ENCODE measurements at places on chromosomes 13 and 19.

GRCh38 chr19:32881766-32882165 lies 12.2 kb upstream of the SLC7A9 start:
- DNase-seq, result no peak

DNA sequence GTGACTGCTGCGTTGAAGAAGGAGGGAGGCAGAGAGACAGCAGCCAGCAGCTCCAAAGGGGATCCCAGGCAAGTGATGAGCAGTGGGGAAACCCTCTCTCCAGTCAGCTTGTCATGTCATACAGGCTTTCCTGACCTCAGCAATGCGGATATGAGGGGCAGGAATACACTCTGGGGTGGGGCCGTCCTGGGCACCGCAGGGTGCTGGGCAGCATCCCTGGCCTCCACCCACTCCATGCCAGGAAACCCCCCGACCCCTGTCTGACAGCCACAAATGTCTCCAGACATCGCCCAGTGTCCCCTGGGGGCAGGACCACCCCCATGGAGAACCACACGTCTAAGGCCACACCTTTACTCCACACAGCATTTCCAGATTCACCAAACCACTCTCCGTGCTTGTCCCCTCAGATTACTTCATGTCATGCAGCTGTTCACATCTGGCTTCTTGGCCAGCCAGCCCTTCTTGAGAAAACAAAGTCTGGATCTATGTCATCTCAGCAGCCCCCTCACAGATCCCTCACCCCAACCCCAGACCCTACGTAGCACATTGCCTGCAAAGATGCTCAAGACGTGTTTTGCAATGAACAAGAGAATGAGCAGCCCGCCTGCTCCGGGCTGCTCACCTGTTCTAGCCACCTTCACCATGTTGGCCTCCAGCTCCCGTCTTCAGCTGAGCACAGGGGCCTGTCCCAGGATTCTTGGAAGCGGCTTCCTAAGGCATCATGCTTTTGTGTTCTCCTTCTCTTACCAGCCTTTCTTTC lies 46.5 kb downstream of the RFX2 start:
- no peak for DNase-seq

- DNase-seq, result peak; percentile 41
Observed at GRCh38 chr19:52270266-52270885, 989 bp downstream of the ZNF766 start.

DNA sequence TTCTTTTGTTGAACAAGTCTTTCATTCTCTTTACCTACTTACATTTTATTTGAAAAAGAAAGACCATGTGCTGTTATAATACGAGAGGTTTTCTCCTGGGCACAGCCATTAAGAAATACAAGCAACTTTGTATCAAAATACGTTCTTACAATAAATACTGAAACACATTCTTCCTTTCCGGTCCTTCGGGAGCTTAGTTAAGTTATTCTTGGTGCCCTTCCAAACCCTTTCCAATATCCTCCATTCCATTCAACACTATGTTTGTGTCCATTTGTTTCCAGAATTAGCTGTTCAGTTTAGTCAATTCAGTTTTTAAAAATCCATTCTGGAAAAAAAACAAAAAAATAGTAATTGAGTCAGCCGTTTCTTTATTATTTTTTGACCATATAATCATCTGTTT lies 746.8 kb upstream of the SLC10A2 start:
- DNase-seq, result no peak

DNA sequence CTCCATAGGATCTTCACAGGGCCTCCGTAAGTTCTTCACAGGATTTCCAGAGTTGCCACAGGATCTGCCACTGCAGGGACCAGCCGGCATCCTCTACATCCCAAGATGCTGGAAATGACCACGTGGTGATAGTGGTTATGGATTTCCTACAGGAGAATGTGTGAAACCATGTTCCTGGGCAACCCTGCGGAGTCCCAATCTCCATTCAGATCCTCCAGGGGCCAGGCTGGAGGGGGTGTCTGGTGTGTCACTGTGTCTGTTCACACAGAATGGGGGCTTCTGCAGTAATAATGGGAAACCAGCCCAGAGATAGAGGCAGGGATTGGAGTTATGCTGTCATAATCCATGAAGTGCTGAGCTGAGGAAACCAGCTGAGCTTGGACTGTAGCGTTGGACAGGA lies 8.6 kb downstream of the LILRA6 start:
- no peak for DNase-seq

- DNase-seq, result no peak
Observed at GRCh38 chr13:113604186-113604585, 19.6 kb downstream of the TFDP1 start.

DNA sequence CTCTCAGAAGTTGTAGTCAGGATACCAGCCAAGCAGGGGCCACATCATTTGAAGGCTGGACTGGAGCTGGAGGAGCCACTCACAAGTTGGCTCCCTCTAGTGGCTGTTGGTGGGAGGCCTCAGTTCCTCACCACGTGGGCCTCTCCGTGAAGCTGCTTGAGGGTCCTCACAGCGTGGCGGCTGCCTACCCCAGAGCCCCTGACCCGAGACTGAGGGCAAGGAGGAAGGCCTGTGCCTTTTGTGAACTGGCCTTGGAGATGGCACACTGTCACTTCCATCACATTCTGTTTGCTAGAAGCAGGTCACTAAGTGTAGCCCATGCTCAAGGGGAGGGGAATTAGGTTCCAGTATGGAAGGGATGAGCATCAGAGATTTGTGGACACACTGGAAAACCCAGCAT lies 14.6 kb downstream of the GNA11 start:
- DNase-seq, result peak; percentile 12

DNA sequence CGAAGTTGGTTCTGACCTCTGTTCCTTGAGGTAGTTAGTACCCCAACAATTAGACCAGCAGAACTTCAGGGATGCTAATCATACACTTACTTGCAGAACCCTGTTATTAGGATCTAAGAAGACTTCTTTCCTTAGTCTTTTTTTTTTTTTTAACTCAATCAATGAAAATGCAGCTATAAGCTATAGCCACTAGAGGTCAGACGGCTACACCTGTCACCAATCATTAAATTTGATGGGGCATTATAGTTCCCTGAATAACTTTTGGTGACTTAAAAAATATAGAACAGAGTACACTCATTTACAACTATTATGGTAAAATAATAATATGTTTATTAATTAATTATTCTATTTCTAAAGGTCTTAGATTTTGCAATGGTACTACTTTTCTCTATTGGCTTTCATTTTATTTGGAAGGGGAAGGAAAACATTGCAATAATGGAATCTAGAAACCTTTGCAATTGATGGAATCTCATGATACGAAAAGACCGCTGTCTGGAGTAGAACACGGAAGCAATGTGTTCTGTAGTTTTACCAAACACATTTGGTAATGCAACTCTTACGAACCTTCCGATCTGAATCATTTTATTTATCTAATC lies 483.2 kb downstream of the DIAPH3 start:
- DNase-seq, result peak; percentile 17

GRCh38 chr13:29756506-29756905 lies 93.9 kb downstream of the UBL3 start:
- DNase-seq, result no peak

DNA sequence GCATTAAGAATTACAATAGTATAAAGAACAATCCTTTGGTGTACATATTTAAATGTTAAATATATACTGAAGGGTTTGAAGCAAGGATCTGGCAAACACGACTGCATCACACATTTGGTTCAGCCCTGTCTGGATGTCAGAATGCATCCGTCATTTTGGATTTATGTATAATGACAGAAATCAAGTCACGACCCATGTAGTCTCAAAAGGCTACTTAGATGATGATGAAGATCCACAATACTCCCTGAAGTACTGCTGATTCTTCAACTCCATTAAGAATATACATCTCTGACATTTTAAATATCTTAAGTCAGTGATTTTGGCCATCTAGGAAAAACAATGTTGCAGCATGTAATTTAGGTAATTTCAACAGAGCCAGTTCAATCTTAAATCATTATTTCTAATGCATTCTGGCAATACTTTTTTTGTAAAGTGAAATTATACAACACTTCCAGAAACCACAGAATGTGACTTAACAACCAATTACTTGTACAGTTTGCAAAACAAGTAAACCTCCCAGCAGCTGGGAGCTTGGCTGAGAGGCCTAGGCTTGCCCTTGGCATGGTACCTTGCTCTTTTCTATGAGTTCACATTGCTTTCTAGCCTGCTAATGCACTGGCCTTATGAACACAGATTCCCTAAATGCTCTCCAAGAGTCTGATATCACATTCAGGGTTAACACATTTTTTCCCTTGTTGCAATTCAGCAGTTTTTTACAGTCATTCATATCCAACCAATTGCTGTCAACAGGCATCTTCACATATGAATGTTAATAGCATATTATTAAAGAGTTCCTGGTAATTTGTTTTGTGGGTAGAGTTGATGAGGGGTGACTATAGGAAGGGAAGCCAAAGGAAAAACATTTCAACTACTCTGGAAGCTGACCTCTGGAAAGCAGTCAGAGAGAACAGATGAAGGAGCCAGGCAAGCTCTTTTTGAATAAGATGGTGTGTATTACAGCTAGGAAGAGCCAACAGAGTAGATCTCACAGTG lies 175.2 kb downstream of the ENOX1 start:
- DNase-seq, result no peak

DNA sequence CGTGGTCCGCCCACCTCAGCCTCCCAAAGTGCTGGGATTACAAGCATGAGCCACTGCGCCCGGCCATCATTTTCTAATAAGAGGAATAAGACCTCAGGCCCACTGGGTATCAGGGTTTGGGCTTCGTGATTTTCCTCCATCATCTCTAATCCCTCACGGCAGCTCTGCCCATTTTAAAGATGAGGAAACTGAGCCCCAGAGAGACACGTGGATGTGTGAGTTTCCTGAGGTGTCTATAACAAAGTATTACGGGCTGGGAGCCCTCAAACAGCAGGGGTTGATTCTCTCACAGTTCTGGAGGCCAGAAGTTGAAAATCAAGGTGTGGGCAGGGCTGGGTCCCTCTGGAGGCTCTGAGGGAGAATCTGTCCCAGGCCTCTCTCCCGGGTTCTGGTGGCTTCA lies 33.7 kb downstream of the MYO9B start:
- no peak for DNase-seq

GRCh38 chr19:12052497-12053169 lies at the start of gene ZNF878:
TSS of gene ZNF878 (minus strand) at chr19:12052961. CDS start at chr19:12052801, 160 bp downstream.
- peak; percentile 88 for DNase-seq

DNA sequence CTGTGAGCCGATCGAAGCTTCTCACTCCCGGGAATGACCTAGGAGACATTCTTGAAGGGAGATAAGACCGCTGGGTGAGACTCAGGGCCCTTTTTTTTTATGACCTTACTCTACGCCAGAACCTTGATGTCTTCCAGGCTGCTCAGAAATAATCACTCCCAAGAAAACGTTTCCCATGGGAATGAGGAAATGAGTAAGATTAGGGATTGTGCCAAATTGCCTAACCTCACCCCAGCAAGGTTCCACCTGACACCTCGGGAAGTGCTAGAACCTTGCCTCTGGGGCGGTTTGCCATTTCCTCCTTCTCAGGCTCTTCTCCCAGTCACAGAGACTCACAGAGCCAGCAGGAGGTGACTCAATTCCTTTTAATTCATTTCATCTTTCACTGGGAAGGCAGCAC lies 2.3 kb downstream of the SLC46A3 start:
- no peak for DNase-seq

DNA sequence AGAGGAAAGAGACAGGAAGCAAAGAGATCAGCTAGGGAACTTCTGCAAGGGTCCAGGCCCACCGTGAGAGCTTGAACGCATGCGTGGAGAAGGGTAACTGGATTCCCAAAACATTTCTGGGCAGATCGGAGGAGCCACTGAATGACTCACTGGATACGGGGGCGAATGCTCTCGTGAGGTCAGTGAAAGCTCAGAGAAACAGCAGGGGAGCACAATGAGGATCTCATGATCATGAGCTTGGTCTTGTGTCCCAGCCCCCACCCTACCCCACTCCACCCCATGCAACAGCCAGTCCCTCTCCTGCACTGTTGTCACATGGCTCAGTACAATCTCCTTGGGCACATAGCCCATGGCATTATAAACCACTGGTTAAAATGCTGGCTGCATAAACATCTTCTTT lies 40.6 kb downstream of the DCLK1 start:
- DNase-seq, result no peak

DNA sequence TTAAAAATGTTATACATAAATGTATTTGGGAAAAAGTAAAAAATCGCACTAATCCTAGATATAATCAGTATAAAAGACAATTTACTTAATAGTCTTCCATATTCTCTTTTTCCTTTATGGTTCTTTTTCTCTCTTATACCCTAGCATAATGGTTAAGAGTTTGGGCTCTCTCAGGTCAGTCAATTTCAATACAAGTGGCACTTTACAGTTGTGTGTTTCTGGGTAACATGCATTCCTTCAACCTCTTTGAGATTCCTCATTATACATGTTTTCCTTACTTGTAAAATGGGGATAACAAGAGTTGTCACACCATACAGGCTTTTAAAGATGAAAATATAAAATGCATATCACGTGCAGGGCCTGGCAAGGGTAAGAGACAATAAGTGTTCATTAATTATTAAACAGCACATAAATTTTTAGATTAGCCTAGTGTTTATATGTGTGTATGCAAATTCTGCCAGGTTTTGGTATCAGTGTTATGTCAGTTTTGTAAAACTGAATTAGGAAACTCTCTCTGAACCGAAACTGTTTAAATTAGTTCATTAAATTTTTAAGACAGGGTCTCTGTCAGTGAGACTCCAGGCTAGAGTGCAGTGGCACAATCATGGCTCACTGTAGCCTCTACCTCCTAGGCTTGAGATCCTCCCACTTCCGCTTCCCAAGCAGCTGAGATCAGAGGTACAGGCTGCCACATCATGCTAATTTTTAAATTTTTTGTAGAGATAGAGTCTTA lies 49.8 kb downstream of the ELF1 start:
- no peak for DNase-seq

GRCh38 chr13:25795277-25795676 lies 256.5 kb downstream of the SHISA2 start:
- no peak for DNase-seq

DNA sequence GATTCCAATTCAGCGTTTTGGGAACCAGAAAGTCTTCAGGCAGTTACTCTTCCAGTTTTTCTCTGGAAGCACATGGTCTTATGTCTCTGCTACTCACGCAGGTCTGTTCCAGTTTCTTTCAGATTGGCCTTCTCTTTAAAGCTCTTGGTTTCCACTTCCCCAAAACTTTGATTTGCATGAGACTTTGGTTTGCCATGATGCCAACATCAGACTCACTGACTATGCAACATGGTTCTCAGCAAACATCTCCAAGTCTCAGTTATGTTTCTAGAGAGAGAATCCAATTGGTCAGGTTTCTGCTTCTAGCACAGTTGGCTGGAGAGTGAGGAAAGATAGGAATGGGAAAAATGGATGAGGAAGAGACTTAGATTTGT lies 3.1 kb downstream of the AKAP11 start:
- DNase-seq, result no peak

DNA sequence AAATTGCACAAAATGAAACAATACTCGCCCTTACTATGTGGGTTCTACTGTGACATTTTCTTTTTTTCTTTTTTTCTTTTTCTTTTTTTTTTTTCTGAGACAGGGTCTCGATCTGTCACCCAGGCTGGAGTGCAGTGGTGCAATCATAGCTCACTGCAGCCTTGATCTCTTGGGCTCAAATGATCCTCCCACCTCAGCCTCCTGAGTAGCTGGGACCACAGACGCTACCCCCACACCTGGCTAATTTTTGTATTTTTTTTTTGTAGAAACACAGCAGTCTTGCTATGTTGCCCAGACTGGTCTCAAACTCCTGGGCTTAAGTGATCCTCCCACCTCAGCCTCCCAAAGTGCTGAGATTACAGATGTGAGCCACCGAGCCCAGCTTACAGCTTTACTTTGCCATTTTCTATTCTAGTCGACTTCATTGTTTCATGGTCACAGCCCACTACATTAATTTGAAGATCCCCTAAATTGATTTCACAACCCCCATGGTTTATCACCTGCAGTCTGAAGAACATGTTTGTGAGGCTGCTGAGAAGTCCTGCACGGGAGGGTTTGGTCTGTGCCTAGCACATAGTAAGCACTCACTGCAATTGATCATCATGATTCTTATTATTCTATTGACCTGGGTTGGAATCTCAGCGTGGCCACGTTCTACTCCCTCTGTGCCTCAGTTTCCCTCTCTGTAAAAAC lies 3.8 kb downstream of the BCL3 start:
- no peak for DNase-seq
